ENCODE measurements at places on chromosomes 5 and 9.

DNA sequence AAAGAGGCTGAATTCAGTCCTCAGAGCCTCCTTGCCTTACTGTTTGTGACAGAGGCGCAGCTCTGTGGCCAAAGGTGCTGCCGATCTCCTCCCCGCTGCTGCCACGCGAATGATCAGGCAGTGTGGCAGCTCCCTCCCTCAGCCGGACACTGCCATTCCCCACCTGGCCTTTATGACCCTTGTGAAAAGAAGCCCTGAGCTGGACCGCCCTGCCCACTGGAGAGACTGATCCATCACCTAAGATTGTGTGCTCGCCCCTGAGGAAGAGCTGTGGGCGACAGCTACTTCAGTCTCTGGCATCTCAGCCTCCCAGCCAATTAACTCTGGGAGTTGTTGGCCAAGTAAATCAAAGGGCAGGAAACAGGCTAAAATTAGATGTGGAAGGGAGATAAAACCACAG lies 90.9 kb downstream of the CARTPT start:
- no peak for DNase-seq

- DNase-seq: no peak
Measured at GRCh38 chr5:68708156-68708841, 385.5 kb upstream of the SLC30A5 start.

DNA sequence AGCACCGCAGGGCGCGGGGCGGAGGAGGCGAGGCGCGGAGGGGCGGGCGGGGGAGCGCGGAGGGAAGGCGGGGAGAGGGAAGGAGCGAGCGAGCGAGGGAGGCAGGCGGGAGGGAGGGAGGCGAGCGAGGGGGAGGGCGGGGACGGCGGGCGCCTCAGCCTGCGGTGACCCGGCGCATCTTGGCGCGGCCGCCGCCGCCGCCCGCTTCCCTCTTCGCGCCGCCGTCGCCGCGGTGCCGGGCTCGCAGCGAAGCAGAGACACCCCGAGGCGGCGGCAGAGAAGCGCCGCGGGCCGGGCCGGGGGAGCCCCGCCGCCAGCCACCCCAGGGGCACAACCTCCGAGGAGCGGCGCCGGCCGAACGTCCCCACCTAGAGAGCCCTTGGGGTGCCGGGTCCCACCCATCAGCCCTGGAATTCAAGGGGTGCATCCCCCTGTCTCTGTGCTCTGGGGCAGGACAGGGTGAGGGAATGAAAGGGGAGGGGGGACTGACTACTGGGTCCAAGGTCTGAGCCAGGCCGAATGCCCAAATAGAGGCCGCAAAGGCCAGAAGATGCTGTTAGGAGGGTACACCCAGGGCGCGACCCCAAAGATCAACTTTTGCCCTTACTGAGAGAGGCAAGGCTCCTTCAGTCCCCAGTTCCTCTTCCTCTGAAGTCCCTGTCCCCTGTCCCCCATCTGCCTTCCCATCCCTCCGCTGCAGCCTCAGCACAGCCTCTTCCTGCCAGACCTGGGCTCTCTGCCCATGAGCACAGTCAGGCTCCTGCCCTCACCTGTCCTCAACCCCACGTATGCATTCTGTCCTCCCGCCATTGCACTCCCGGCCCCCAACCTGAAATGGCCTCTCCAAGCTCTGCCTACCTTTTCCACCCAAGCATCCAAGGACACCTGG lies at the start of gene ADAMTS2:
TSS of gene ADAMTS2 (minus strand) at position 29 of the 889 bp plus-strand sequence. CDS start 133 bp downstream, outside the sequence.
- DNase-seq: peak; percentile 47

DNA sequence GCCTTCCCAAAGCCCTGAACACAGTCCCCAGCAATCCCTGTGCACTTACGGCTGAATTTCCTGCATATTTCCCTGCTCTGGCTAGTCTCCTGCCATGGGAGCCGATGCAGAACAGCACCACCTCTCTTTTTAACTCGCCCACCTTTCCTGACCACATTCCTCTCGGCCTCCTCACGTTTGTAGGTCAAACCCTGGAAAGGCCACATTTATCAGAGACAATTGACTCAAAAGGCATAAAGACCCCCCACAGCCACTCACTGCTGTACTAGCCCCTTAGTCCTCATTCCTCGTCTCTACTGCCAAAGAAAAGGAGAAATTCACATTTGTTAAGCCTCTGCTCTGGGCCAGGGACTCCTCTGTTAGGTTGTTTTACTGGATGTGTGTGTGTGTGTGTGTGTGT lies 43.6 kb downstream of the ENC1 start:
- DNase-seq: no peak

GRCh38 chr5:45643056-45643455 lies 53.1 kb downstream of the HCN1 start:
- DNase-seq: no peak

GRCh38 chr5:52283221-52283620 lies 504.5 kb upstream of the ITGA1 start:
- DNase-seq: no peak
